NCI-H1417 treated with DMSO at 0.1 percent for 48 hours (cell line): ENCODE measurements at places on chromosomes 6 and 20.
A peak's percentile ranks its signal among the peaks of the same experiment; 100 is the strongest.

DNA sequence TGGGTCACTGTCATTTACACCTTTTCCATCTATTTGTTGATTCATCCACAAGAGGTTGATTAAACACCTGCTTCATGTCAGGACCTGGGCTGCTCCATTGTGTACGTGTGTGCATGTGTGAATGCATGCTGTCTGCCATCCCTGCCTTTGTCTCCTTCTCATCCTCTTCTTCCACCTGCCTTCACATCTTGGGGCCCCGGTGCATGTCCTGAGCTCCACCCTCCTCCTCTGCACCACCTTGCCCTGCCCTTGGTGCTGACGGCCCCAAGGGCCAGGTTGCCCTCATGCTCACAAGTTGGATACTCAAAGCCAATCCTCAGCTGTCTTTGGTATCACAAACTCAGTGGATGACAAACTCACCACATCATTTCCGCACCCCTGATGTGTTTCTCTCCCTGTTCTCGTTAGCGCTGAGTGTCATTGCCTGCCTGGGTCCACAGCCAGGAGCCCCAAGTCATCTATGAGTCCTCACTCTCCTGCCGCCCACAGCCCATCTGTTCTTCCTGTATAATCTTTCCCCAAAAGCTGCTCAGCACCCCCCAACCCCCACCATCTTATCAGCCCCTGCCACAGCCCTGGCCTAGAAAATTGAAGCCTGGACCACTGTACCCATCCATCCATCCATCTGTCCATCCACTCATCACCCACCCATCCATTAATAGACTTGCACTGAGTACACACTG, 85.0 kb downstream of the SRC start:
- DNase-seq: no peak

- DNase-seq: no peak
These were observed 210.4 kb downstream of the ANKRD60 start for GRCh38 chr20:58017970-58018530.

GRCh38 chr6:125220712-125221111, 67.1 kb downstream of the TPD52L1 start:
- no peak for DNase-seq

GRCh38 chr6:39885691-39886090, 48.6 kb downstream of the MOCS1 start:
- DNase-seq: no peak

GRCh38 chr6:113031591-113032238, 684.6 kb downstream of the RFPL4B start:
- DNase-seq: no peak

GRCh38 chr20:46282669-46283068, 25.6 kb downstream of the CDH22 start:
- peak; percentile 30 for DNase-seq

- DNase-seq: no peak
These were observed 262.4 kb downstream of the SOX4 start for GRCh38 chr6:21855811-21856455.

GRCh38 chr20:13336308-13337089, 115.4 kb downstream of the ISM1 start:
- no peak for DNase-seq

- DNase-seq: no peak
These were observed 279.6 kb upstream of the SULF2 start for GRCh38 chr20:48064929-48065328.

- DNase-seq: no peak
These were observed at the start of gene ANKS1A for GRCh38 chr6:34888874-34889555. Gene ANKS1A (plus strand): TSS chr6:34889255. CDS start chr6:34889403, 148 bp downstream.

DNA sequence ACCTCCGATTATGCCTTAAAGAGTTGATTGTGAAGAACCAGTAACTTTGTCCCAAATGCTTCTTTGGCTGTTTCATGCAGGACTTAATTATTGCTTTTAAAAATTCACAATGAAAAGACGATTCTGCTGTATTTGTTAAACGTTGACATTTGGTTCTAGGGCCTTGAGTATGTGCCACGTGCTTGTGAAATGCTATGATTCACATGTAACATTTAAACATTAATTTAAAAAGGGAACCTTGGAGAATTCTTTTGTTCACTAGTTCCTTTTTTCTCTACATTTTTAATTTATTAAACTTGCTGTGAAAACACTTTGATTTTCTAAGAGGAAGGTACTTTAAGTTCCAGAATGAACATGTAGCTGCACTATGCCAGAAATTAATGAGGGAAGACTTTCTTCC, 9.5 kb downstream of the GZF1 start:
- DNase-seq: no peak

GRCh38 chr20:23568320-23568970, at the start of gene CST9L:
Gene CST9L (minus strand): TSS chr20:23568484. CDS start chr20:23568450, 34 bp downstream.
- DNase-seq: no peak

DNA sequence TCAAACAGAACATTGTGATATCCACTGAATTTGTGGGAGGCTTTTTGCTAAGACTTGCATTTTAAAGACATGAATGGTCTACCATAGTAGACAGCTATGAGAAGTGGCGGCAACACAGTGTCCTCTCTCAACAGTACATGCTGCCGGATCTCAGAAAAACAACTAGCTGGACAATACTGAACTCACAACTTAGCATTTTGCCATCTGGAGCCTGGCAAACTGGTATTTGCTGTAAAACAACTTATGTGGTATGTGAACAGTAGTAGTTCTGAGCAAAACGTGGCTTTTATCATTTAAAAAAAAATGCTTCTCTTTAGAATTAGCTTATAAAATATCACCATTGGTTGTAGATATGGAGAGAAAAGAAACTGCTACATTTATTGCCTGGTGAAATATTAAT, 3.3 kb upstream of the PXDC1 start:
- DNase-seq: no peak

GRCh38 chr6:122042960-122043735, 356.3 kb upstream of the HSF2 start:
- DNase-seq: no peak

DNA sequence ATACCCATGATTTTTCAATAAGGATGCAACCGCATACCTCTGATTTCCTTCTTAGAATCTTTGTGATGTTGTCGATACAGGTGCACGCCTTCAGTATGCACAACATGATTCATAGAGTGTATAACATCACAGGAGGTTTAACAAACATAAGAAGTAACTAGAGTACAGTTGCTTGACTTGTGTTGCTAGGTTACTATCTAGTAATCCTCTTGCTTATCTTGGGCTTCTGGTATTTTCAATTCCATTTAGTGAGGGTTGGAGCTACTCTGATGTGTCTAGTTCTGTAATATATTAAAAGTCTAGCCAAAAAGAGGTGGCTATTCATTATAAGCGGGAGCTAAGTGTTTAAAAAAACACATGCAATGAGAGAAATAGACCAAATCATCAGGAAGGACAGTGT, 85.5 kb upstream of the TENT5A start:
- DNase-seq: no peak

- DNase-seq: no peak
These were observed 14.6 kb upstream of the LTV1 start for GRCh38 chr6:143828572-143828971.

GRCh38 chr20:31990641-31991338, 19.4 kb upstream of the CCM2L start:
- DNase-seq: no peak

GRCh38 chr20:20737158-20737557, 24.7 kb upstream of the RALGAPA2 start:
- peak; percentile 29 for DNase-seq

- DNase-seq: no peak
These were observed 3.2 kb downstream of the SLC17A9 start for GRCh38 chr20:62955519-62956386.

- no peak for DNase-seq
These were observed 2.4 kb downstream of the B3GALT4 start for GRCh38 chr6:33279257-33279695.

GRCh38 chr6:21772884-21773575, 179.5 kb downstream of the SOX4 start:
- peak; percentile 47 for DNase-seq

- no peak for DNase-seq
These were observed 141.9 kb upstream of the GJE1 start for GRCh38 chr6:141990840-141991239.

- no peak for DNase-seq
These were observed 21.2 kb upstream of the NHSL1 start for GRCh38 chr6:138520463-138520862.

GRCh38 chr6:110486756-110487155, 10.3 kb upstream of the SLC22A16 start:
- DNase-seq: no peak

- no peak for DNase-seq
These were observed 153.4 kb upstream of the SALL4 start for GRCh38 chr20:51955756-51956155.
